NCI-H1417 (cell line): ENCODE measurements at places on chromosomes 11 and 22.

DNA sequence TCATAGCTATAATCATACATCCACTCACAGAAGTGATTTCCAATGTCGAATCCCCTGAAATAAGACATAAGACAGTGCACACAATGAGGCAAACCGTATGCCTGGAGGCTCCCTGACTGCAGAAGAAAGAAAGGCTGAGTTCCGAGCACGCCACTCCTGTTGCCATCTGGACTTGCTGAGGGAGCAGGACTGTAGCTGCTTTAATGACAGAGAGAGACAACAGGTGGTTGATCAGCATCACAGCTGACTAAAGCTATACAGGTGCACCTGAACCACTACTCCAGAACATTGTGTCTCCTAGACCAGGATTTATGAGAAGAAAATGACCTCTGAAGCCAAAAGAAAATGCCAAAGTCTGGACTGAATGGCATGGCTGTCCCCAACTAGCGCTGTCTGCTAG lies 27.0 kb downstream of the TCIRG1 start:
- DNase-seq, result no peak

GRCh38 chr11:7528514-7529049 lies 14.8 kb downstream of the PPFIBP2 start:
- no peak for DNase-seq

- no peak for DNase-seq
These were observed 472.2 kb downstream of the INSC start for GRCh38 chr11:15586741-15587473.

- no peak for DNase-seq
These were observed 50.1 kb upstream of the DKK3 start for GRCh38 chr11:12058425-12059115.

GRCh38 chr11:36363361-36364268 lies 67.5 kb downstream of the PRR5L start:
- DNase-seq, result no peak

- no peak for DNase-seq
These were observed 87.9 kb upstream of the SPON1 start for GRCh38 chr11:13874597-13874996.

- DNase-seq, result no peak
These were observed 44.2 kb upstream of the POU2AF1 start for GRCh38 chr11:111423250-111423615.

DNA sequence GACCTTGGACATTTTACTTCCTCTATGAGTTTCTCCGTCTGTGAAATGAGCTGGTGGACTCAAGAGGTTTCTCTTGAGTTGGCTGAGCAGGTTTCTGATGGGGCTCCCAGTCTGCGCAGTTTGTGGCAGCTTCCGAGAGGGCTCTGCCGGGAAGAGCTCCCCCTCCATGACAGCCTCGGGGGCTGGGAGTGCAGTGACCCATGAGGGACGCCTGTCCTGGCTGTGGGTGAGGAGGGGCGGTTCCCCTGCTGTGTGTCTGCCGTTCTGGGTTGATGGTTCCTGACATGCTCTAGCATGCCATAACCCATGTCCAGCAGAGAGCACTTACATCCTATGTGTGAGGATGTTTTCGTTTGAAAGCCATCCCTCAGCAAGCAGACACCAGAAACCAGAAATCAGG lies 14.8 kb downstream of the CSF2RB start:
- DNase-seq, result no peak

- DNase-seq, result peak; percentile 15
These were observed 66.8 kb downstream of the FEZ1 start for GRCh38 chr11:125429174-125429707.

- no peak for DNase-seq
These were observed 134.9 kb upstream of the TENM4 start for GRCh38 chr11:79575701-79576100.

- DNase-seq, result no peak
These were observed 52.3 kb downstream of the RAB38 start for GRCh38 chr11:88122956-88123355.

- no peak for DNase-seq
These were observed 4.7 kb upstream of the POLD4 start for GRCh38 chr11:67357831-67358670.

- no peak for DNase-seq
These were observed 10.3 kb downstream of the PARVG start for GRCh38 chr22:44191036-44191454.

- no peak for DNase-seq
These were observed 3.7 kb downstream of the EFEMP2 start for GRCh38 chr11:65868907-65869306.

- DNase-seq, result no peak
These were observed 35.3 kb upstream of the LRRC32 start for GRCh38 chr11:76705826-76706225.

- no peak for DNase-seq
These were observed 31.4 kb downstream of the MOB2 start for GRCh38 chr11:1455032-1455762.

DNA sequence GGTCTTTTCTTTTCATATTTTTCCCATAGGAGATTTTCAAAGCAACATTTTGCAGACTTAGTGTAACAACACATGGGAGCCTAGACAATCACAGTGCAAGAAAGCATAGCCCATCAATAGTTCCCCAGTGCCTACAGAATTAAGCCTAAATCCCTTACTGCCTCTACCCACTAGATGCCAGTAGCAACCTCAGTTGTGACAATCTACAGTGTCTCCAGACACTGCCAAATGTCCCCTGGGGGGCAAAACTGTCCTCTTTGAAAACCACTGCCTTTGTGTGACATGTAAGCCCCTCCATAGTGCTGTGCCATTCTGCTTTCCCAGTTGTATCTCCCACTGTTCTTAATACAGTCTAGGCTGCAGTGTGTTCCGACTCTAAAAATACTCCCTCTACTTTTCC lies 1329.0 kb downstream of the LRRC4C start:
- DNase-seq, result peak; percentile 5

DNA sequence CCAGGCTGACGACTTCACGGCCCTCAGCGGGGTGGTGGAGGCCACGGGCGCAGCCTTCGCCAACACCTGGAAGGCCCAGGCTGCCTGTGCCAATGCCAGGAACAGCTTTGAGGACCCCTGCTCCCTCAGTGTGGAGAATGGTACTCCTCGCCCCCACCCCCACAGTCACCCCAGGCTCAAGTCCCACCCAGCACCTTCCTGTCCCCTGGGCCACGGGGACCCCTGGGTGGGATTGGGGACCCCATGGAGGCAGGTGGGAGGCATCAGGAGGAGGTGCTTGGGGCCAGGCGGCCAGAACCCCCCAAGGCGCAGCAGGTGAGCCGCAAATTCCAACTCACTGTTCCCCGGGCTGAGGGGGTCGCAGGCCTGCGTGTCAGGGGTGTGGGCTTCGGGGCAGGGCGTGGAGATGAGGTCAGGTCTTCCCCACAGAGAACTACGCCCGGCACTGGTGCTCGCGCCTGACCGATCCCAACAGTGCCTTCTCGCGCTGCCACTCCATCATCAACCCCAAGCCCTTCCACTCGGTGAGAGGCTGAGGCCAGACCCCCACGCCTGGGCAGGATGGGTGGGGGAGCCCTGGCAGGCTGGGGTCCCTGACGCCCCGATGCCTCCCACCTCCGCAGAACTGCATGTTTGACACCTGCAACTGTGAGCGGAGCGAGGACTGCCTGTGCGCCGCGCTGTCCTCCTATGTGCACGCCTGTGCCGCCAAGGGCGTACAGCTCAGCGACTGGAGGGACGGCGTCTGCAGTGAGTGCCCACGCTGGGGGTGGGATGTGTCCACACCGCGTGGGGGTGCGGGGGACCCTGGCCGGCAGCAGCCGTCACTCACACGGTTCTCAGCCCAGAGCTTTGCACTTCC lies 9.4 kb downstream of the MUC5B start:
- DNase-seq, result no peak

DNA sequence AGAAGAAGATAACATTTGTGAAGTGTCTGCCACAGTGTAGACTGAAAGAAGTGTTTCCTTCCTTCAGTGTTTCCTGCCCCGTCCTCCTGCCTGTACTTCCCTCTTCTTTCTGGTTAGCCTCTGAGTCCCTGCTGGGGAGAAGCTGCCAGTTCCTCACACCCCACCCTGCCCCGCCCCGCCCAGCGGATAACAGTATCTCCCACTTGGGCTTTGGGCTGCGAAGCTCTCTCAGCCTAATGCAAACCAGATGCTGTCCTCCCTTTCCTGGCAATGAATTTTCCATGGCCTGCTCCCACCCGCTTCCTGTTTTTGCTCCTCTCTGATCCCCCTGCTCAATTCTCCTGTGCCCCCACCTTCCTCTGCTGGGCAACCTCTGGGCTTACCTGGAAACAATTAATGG lies 5.2 kb upstream of the RAB3IL1 start:
- no peak for DNase-seq

GRCh38 chr11:70331901-70332300 lies 61.4 kb downstream of the PPFIA1 start:
- DNase-seq, result no peak

GRCh38 chr11:108802492-108802891 lies 137.6 kb downstream of the DDX10 start:
- DNase-seq, result no peak

DNA sequence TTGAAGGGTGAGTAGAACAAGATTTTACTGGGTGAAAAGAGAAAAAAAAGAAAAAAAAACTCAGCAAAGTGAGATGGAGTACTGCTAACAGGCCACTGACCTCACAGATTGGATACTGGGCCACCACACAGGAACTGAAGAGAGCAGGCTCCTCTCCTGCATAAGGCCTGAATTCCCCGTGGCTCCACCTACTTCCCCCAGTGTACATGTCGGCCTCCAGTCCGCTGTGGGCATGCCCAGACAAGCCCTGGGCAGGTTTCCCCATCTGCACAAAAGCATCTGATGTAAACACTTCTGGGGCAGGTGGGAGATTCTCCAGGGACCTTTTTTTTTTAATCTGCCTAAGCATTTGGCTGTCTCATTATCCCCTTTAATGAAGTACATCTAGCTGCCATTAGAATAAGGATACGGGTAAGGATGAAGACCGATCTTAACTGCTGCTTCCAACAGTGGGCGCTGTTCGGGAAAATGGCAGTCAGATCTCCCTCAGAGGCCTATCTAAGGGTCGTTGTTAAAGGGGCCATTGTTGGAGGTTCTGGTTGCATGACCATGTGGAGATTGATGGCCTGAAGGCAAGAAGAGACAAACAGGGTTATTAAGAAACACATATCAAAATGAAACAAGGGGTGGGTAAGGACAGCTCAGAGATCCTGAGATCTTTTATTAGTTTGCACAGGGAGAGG lies 48.5 kb downstream of the MS4A13 start:
- DNase-seq, result peak; percentile 1

DNA sequence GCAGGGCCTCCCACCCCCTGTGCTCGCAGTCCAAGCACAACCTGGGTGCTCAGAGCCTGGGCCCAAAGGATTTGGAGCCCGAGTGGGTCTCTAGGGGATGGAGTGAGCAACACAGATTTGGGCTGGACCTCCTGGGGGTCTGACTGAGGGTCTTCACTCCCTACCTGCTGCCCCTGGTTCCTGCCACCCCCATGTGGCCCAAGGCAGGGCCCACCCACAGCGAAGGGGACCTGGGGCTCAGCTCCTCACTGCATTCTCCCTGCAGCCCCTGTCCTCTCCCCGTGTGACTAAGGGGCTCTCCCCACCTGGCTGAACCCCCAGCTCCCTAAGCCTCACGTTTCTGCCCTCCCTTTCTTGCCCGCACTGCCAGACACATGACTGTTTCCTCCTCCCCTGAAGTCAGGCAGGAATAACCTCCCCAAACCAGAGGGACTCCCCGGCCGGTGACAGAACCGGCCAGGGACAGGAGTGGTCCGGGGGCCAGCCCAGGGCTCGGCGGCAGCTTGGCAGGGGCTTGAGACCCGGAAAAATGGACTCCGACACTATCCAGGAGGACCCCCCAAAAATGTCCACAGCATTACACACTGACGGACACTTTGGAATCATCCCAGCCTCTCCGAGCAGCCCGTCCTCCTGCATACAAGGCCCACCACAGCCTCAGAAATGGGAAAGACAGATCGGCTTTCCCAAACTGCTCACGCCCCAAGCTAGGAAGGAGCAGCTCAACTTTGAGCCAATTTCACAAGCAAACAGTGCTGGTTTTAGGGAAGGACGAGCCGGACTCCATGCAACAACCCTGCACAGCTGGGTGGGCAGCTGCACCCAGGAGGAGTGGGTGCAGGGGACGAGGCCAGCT lies 57.8 kb downstream of the BRD1 start:
- DNase-seq, result no peak

DNA sequence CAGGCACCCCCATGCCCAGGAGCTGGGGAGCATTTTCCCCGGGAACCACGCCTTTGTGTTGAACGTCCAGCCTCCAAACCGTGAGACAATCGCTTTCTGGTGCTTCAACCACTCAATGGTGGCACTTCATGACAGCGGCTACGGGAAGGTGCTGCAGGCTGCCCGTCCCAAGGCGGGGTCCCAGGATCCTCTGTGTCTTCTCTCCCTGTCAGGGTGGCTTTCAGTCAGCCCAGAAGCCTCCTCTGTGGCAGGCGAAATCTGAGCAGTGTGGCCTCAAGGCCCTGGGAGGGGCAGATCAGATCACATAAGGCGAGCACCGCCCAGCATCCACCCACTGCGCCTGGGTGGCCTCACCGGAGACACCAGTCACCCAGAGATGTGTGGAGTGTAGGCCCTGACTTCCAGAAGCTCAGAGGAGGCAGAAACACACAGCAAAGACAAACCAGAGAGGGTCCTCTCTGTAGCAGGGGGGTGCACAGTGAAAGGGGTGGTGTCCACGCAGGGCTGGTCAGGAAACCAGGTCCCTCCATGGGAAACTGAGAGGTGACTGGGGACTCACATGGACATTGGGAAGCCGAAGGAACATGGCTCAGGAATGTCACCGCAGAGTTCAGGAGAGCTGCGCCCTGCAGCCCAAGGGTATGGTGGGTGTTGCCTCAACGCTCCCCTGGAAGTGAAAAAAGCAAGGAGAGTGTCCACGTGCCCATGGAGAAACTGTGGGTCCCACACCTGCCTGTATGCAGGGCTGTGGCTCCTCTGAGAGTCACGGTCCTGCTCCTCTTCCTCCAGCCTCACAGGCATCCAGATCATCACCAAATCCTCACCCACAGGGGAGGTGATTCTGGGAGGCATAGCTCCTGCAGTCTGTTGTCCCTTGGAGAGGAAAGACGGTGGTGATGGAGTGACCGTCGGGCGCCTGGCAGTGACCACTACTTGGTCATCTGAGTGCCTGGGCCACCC lies 1420.7 kb downstream of the TBC1D22A start:
- no peak for DNase-seq

GRCh38 chr11:130624971-130625544 lies 176.6 kb downstream of the ADAMTS15 start:
- DNase-seq, result no peak

DNA sequence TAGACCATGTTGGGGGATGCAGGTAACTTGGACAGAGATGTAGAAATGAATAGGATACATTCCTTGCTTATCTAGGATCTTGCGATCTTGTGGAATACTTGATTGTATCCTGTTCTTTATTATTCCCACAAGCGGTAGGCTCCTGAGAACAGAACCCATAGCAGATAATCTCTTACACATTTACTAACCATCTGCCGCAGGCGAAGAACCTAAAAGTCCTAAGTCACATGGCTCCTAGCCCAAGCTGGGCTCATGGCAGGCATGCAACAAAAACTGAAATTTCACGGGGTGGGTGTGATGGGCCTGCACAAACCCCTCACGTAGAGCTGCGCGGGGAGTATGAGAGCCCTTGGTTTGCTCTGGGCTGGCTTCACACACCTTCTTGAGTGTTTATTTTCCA lies 177.4 kb upstream of the NECTIN1 start:
- DNase-seq, result no peak
